Stimulated activated CD8-positive, alpha-beta memory T cell treated with anti-CD3 and anti-CD28 coated beads, Interleukin-7, amount 100 ng/mL, for 24 hours (primary cell): ENCODE measurements at places on chromosomes 16 and 17.

- DNase-seq, result no peak
Measured at GRCh38 chr16:35370617-35371016, 1911.2 kb downstream of the TP53TG3F start.

DNA sequence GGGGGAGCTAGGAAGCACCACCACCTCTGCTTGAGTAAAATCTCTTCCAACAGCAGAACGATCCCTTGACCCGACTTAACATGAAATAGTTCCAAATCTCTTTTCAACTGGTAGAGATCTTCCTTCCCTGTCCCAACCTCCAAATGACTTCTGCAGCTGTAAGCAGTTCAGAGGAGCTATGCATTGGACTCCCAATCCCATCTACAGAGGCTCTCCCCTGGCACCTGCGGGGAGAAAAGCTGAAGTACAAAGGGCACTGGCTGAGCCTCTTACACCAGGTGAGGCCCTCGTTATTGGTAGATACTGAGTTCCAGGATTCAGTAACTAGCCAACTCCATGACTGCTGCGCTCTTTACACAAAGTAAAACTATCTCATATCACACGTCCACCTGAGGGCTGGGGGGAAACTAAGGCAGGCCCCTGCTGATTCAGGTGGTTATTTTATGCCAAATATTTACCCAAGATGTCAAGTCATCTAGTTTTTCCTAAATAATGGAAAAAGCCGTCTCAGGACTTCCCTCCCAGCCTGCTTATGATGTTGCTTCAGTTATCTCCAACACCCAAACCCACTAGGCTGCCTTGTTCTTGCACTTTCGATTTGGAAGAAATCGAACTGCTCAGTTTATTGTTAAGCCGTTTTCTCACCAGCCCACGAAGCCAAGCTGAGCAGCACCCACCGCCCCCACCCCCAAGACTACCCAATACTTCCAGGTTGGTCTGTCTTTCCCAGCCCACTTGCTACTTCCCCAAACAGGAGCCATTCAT lies 3.2 kb downstream of the ACTG1 start:
- no peak for DNase-seq

DNA sequence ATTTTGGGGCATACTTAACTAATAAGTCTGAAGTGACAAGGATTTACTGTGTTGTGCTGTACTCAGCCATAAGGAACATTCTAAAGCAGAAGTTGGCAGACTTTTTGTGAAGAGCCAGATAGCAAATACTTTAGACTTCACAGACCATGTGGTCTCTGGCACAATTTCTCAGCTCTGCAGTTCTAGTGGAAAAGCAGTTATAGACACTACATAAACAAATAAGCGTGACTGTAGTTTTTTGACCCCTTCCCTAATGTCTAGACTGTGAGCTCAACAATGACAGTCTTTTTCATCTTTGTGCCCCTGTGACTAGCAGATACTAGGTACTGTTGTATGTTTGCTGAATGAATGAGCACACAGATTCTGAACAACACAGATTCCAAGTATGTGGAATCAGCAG lies 4.9 kb downstream of the RPAIN start:
- no peak for DNase-seq

DNA sequence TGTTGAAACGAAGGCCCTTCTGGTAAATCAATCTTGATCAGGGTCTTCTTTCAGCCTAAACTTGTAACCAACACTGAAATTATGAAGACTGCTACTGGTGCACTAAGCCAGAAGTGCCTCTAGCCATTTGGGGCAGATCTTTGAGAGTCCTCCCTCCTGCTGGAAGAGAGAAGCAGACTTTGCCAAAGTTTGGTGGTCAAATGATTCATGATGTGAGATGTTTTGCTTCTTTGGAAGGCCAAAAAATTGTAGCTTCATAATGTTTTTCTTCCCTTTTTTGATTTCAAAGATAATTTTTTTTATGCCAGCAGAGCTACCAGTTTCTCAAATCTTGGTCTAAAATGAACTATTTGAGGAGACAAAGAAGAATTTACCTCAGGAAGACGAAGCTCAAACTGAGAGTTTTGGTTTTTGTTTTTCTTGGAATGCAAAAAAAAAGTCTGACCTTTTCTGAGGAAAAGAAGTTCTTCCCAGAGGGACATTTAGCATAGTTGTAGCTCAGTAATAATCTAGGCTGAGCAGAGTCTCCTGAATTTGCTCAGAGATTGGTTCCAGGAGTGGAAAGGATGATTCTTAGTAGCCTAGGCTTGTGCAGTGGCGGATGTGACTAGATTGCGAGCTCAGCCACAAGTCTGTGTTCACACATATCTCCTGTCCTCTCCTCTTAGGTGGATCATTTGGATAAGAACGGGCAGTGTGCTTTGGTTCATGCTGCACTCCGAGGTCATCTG lies 50.9 kb downstream of the CYB561 start:
- no peak for DNase-seq

GRCh38 chr17:32910769-32911168 lies 17.2 kb upstream of the TMEM98 start:
- no peak for DNase-seq

DNA sequence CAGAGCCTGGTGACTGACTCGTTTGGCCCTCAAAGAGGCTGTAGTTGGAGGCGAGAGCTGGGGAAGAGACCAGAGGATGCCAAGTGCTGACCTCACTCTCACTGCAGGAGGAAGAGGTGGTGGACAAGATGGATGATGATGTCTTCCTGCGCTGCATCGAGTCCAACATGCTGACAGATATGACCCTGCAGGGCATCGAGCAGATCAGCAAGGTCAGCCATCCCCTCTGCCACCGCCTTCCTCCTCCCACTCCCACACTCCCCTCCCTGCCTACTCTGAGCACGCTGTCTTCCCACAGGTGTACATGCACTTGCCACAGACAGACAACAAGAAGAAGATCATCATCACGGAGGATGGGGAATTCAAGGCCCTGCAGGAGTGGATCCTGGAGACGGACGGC lies 26.9 kb downstream of the POLR2A start:
- no peak for DNase-seq

DNA sequence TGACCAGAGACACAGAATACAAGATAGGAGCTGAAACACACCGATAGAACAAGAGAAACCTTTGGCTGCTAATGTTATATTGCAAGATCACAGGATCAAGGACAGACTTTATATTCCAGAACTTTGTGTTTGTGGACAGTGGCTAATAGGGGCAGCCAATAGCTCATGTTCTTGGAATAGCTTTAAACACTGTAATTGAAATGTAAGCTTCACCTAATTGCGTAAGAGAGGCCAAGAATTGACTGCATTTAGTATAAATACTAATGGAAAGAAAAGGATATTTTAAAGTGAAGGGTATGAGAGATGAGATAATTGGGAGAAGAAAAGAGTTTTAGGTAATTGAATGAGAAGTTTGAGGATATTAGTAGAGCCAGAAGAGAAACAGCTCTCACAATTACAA lies 758.8 kb downstream of the CDH11 start:
- DNase-seq, result no peak

DNA sequence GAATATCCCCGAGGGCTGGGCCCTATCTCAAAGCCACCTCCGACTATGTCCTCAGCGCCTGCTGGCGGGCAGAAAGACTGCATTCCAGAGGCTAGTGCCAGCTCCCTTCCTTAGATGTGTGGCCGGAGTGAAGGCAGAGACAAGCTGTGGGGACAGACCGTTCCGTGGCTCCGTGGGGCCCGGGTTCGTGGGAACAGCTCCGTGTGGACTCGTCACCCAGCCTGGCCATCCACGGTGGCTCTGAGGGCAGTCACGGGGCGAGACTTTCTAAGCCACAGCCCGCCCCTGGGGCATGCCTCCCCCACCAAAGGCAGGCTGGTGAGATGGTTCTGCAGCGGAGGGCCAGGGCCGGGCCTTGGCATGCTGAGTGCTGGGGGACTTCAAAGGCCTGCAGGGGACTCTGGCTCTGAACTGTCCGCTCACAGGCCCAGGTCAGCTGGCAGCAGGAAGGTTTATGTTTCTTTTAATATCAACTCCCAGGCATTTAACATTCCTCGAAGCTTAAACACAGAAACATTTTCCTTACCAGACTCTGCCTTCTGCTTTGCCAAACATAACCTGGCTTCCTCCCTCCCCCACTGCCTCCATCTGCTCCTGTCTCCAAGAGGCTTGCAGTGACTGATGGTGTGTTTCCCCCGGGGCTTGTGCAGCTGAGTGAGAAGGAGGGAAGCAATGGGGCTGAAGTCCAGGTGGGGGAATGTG lies 50.4 kb downstream of the TIMM22 start:
- no peak for DNase-seq

GRCh38 chr17:14921936-14922335 lies 343.2 kb downstream of the PMP22 start:
- DNase-seq, result no peak

- DNase-seq, result no peak
Measured at GRCh38 chr17:39640591-39641031, 3.7 kb downstream of the STARD3 start.

GRCh38 chr17:48611213-48611612 lies 396 bp upstream of the HOXB7 start:
- no peak for DNase-seq

GRCh38 chr16:30984669-30985400 lies at the start of gene HSD3B7:
Gene HSD3B7, plus strand, starts transcription at chr16:30985207. Its CDS starts 452 bp downstream, at chr16:30985659.
- peak; percentile 79 for DNase-seq

GRCh38 chr16:53821957-53822625 lies 118.1 kb downstream of the FTO start:
- DNase-seq, result no peak

DNA sequence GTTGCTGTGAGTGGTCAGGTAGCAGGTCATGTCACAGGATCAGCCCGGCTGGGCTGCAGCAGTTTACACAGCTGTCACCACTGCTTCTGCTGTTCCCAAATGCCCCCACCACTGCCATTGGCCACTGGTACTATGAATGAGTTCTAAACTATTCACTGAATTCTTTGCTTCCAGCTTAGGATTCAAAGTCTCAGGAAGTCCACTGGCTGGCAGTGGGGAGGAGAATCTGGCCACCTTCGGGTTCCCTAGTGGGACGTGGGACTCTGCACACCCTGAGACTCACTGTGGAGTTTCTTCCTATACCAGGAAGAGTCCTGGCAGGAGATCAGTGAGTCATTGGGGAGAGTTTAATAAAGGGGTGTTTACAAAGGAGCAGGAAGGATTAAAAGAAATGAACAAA lies 6.9 kb downstream of the MT1X start:
- DNase-seq, result no peak

DNA sequence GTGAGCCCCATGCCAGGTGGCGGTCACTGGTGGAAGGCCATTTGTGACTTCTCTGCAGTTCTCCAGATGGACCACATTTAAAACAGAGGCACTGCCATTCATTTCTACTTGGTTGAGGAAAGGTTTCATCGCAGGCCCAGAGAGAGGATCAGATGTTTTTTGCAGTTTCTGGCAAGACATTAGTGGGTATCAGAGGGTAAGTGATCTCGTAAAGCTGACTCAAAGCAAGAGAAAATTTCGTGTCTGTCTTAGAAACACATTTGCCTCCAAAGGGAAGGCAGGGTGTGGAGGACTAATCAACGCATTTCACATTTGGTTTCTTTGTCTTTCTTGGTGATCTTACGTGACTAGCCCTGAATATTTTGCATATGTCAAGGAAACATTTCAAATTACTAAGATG lies 81.8 kb downstream of the PRKCB start:
- no peak for DNase-seq
